Stomach (tissue), 19 donors: ENCODE measurements at places on chromosomes 7 and 10. TPM values are rescaled to one million over a fixed set of nuclear protein-coding genes. Genes with fewer than 3 reads are reported as not detected.

Gene MTERF1
- total RNA-seq = 2.2 TPM

GRCh38 chr10:86871563-86872183 is 85.7 kb downstream of the MMRN2 start:
- H3K27me3 ChIP-seq = no peaks in the 10 kb centered on the region
- DNase-seq = no peak
- H3K27ac ChIP-seq = no peak overlapping the region
- H3K36me3 ChIP-seq = no peaks in the 10 kb centered on the region

- H3K27ac ChIP-seq = no peak overlapping the region
- no peaks in the 10 kb centered on the region for H3K4me1 ChIP-seq
- no peaks in the 10 kb centered on the region for H3K27me3 ChIP-seq
- no peak overlapping the region for H3K4me3 ChIP-seq
- no peaks in the 10 kb centered on the region for H3K36me3 ChIP-seq
These were observed 821.9 kb upstream of the AUTS2 start for GRCh38 chr7:68776326-68776725.

DNA sequence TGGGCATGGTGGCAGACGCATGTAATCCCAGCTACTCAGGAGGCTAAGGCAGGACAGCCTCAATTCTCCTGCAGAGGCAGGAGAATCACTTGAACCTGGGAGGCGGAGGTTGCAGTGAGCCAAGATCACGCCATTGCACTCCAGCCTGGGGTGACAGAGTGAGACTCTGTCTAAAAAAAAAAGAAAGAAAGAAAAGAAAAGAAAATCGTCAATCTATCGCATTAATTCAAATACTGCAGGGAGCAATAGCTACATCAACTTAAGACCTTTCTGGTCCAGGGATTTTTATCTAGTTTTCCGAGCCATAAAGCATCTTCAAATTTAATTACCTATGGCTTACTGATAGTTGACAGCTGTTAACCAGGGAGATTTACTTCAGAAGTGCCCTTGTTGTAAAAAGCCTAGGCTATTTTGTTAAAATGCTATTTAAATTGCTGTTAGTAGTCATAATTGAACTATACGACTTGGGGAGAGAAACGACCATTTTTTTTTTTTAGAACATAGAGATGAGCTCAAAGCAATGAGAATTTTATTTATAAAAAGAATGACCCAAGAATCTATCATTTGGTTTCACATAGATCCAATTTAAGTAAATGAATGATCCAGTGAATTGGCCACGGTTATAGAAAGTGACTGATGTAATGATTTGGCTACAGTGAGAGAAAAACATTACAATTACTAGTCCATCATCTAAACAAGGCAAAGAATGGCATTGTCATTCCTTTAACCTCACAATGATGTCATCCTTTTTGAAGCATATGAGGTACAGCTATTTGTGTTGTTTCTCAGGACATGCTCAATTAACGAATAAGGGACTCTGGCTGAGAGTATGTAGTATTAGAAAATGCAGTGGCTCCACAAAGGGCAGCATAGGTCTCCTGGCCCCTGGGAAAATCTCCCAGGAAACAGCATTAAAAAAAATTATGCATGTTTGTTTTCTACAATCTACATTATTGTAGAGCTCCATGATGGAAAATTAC is 85.3 kb downstream of the SEMA3C start:
- H3K36me3 ChIP-seq = no peaks in the 10 kb centered on the region
- H3K4me1 ChIP-seq = peaks cover 33% of the 10 kb centered on the region
- H3K27me3 ChIP-seq = no peaks in the 10 kb centered on the region
- no peak for DNase-seq
- no peak overlapping the region for H3K4me3 ChIP-seq

Gene GSTO2
- total RNA-seq = 13.4 TPM
